Esophagus muscularis mucosa (tissue), 4 donors: ENCODE measurements at places on chromosomes 16 and 17. TPM values are rescaled to one million over a fixed set of nuclear protein-coding genes. Genes with fewer than 3 reads are reported as not detected.

DNAAF1 gene
- total RNA-seq = 0.66 TPM

DNA sequence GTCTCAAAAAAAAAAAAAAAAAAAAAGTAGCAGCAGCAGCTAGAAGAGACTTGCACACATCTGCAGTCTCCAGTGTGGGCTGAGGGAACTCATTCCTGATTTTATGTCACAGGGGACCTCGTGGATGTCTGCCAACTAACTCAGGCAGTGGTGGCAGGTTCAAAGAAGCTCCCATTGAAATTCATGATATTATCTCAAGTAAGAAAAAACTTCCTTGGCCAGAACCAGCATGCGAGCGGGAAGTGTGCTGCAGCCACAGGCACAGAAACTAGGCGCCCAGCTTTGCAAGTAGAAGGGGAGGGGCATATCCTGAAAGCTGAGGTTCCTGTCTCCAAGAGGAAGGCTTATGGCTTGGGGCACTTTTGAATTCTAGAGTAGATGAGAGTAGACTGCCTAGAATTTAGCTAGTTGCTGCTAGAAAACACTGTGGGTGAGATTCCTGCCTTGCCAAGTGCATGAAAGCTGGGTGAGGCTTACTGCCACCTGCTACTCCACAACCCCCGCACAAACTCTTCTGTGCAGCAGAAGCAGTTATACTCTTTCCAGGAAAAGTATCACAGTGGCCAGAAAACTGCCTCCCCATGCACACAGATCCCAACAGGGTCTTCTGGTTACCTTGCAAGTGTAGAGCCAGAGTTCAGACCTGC, 603.8 kb upstream of the CA10 start:
- DNase-seq = no peak

DNA sequence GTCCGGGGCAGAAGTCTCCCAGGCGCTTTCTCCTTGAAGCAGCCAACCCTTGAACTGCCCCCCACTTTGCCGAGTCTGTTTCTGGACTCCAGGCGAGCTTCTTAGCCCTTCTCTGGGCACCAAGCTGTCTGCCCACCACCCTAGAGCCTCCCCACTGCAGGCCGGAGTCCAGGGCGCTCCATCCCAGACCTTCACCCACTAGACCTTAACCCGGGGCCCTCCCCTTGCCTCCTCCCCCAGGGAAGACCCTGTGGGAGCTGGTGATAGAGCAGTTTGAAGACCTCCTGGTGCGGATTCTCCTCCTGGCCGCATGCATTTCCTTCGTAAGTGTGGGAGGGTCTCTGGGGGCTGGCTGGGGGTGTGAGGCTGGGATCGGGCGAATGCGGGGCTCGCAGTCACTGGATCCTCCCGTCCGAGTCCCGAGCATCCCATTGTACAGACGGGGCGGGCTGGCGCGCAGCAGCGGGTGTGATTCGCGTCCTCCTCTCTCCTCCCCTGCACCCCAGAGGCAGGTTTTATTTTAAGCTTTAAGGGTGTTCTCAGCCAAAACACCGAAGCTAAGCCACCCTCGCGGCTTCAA, 1.1 kb downstream of the ATP2A1 start:
- DNase-seq = no peak

BRIP1 gene
- total RNA-seq = 0.13 TPM

KRT25 gene
- total RNA-seq = not detected

GRCh38 chr16:1212616-1213194, 12.4 kb downstream of the TPSG1 start:
- no peak for DNase-seq

DNA sequence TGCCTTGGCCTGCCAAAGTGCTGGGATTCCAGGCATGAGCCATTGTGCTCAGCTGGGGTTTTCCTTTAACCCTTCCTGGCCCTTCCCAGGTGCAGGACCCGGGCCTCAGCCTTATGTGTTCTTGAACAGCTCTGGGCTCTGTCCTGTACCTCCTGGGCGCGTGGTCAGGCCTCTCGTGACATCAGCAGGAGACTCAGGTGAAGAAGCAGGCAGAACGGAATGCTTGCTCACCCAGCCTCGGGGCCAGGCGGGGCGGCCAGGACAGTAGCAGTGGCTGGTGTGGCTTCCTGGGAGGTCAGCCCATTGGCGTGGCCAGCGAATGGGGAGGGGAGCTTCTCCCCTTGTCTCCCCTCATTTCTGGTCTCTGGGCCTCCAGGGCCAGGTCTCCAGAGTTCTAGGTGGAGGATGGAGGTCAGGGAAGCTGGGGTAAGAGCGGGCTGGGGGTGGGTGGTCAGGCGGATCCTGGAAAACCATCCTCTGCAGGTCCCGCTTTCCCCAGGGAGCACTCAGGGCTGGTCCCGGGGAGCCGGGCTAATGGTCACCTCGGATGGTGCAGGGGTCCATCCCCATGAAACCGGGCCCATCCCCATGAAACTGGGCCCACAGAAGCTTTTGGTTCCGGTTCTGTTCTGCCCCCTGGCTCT, 281.5 kb downstream of the SEC14L1 start:
- DNase-seq = no peak

GRCh38 chr16:72066747-72067146, 3.7 kb downstream of the HPR start:
- DNase-seq = no peak

DNA sequence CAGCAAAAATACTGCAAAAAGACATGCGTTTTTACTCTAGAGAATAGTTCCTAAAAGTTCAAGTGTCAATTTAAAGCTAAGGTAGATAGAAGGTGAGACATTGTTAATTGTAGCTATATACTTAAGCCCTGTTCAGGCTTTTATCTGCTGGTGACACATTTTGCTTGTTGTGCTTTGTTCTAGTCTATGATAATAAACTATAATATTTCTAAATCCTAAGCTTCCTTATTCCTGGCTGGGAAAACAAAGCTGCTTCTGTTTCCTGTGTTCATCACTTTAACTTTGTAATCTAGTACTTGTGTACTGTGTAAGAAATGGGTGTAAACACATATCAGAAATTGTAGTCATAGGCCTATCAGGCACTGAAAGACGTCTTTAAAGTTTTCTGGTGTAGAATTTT, 77.3 kb downstream of the EFCAB13 start:
- DNase-seq = no peak

DNA sequence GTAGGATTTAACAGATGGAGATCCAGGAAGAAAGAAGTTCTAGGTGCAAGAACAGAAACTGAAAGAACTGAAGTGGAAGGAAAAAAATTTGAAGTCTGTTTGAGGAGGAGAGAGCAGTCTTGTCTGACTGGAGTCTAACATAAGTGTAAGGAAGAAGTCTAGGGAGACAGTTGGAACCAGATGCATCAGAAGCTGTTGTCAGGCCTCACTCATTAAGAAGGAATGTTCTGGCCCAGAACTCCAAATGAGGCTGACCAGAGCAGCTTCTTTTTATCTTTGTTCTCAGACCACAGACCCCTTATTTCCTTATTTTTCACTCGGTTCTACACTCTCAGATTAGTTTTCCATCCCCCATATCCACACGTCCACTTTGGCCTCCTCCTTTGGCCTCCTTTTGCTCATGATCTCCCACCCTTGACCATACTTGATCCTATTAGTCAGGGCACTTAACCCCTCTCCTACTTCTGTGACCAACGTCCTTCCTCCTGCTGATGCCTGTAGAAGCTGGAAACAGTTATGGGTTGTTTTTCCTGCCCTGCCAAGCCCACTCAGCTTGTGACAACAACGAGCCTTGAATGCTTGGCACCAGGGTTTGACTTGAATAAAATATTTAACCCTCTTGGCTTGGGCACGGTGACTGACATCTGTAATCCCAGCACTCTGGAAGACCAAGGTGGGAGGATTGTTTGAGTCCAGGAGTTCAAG, 7.0 kb upstream of the MYH2 start:
- DNase-seq = no peak

XAF1 gene
- total RNA-seq = 11.1 TPM

C16orf46 gene
- total RNA-seq = 2.7 TPM

KDM6B gene
- 10.8 TPM for total RNA-seq

DNA sequence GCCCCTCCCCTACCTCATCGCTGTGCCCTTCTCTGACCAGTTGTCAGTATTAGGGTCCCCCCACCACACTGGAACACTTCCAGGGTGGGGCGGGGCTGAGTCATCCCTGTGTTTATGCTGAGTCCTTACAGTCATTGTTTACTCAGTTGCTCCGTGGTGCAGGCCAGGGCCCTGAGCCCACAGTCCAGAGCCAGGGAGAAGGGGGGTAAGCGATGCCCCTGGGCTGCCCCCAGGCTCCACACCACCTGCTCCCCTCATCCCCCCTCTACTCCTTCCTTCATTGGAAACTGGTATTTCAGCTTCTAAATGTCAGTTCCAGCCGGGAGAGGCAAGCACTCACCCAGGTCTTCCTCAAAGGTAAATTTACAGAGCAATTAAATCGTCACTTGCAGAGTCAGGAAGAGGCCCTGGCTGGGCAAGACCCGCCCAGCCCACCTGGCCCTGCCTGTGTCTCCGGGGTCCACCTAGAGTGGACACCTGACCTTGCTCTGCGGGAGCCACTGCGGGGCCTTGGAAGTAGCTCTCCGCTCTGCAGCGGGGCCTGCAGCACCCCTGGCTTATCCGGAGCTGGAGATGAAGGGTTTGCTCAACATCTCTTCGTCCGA, 4.8 kb downstream of the ATP2A3 start:
- DNase-seq = no peak

GRCh38 chr17:44863061-44863918, 15.6 kb downstream of the HIGD1B start:
- no peak for DNase-seq

- DNase-seq = no peak
Measured at GRCh38 chr17:6195123-6195522, 124.9 kb downstream of the WSCD1 start.

IRX3 gene
- 0.39 TPM for total RNA-seq

DNA sequence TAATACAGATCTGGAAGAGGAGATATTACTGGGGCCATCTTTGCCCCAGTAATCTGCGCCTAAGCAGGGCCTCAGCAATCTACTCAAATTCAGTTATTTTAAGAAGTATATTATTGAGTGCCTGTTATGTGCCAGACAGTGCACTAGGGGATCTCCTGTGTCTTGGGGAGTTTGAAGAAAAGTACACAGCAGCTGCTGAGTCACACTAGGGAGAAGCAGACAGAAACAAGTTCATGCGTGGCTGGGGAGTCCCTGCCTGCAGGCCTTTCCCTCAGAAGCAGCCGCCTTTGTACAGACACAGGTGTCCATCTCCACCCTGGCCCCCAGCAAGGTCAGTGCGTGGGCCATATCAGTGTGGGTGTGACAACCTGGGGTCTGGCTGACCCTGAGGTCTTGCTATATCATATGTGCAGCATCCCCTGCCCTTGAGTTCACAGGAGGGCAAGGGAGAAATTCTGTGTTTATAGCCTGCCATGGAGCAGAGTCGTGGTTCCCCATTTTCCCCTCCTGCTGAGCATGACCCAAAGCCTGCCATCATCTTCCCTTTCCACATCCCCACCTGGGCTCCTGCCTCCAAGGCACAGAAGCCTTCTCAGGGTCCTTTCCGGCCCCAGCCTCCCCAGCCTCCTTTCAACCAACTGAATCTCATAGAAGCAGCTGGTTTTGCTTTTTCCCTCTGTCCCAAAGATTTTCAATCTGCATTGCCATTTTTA, 229.9 kb upstream of the SDK2 start:
- DNase-seq = no peak

DNA sequence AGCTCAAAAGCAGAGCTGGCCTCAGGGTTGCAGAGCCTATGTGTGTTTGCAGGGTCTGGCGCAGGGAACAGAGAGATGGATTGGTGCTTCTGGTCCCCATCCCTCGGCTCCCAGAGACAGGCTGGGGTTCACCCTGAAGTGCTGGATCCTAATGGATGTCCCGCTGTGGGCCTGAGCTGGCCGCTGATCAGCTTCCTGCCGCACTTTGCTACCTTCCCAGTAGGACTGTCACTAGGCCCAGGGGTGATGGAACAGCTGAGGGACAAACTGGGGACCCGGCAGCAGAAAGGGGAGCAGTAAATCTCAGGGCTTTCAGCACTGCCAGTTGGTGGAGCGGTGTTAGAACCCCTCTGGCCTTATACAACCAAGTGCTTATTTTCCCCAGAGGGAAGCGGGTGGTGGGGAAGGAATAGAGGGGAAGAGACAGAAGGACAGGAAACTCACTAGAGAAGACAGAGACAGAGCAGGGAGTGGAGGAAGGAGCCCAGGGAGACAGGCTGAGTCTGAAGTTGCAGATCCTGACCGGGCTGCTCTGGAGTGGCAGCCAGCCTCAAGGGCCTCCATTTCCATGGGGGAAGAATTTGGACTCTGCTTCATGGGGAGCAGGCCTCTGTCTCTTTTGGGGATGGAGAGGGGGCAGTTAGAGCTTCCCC, 78.6 kb downstream of the MRM1 start:
- DNase-seq = no peak

DNA sequence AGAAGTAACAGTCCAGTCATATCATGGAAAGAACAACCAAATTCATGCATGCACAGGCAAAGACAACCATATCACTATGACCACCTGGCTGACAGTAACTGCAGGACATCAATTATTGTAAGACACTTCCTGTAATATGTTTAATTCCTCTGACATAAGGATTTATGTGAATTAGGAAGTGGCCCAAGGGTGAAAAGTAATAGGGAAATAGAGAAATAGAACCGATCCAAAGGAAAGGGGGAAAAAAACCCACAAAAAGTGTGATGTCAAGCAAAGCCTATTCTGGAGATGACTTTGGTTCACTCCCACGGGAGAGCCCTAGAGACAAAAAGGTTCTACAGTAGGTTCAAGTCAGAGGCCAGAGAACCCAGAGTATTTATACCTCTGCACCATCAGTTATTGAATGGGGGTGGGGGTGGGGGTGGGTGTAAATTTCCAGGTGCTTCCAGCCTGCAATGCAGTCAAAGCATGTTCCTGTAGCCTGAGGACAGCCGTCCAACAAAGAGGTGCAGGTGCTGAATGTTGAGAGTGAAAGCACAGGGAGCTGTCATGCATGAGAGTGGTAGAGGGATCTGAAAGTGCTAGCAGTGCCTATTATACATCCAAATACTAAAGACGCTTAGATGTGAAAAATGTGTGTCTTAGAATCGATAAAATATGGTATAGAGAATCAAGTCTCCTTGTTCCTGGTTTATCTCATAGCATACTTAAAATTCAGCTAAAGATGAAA, 95.6 kb upstream of the HLF start:
- no peak for DNase-seq

NEUROD2 gene
- total RNA-seq = not detected

SPNS2 gene
- total RNA-seq = 10.0 TPM

DNA sequence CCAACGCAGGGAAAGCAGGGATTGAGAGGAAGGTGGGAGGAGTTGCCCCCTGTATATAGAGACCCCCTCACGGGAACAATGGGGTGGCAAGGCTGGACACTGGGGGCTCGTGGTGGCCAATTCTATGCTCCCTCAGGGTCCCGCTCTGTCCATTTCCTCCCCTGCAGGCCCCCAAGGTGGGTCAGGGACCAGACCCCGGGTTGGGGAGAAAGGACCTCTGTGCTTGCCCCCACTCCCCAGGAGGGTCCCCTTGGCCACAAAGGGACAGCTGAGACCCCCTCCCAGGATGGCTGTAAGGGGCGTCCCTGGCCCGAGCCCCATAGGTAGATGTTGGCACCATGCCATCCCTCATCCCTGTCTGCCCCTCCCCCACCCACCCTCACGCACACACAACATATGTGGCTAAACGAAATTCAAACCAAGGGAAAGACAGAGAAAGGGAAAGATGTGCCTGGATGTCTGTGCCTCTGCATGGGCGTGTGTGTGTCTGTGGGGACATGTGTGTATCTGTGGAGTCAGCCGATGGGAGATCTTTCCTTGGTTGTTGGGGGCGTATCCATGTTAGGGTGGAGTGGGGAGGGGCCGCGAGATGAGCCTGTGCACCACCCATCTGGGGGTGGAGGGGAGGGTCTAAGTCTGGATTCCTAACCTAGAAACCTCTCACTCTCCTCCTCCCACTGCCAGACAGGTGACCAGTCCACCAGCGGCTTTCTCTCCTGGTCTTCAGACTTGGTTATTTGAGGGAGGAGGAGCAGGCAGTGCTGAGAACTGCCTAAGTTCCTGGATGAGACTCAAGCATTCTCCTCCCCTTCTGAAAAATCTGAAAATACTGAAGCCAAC, 642 bp upstream of the NEUROD2 start:
- no peak for DNase-seq

MAPT gene
- 4.2 TPM for total RNA-seq

SEZ6L2 gene
- total RNA-seq = 0.84 TPM

LDHD gene
- 7.1 TPM for total RNA-seq
